ENCODE measurements at places on chromosomes 2 and 18.

GRCh38 chr2:235719146-235719942, 225.5 kb downstream of the AGAP1 start:
- DNase-seq, result no peak

GRCh38 chr18:6055711-6056110, 160.4 kb upstream of the TMEM200C start:
- no peak for DNase-seq

DNA sequence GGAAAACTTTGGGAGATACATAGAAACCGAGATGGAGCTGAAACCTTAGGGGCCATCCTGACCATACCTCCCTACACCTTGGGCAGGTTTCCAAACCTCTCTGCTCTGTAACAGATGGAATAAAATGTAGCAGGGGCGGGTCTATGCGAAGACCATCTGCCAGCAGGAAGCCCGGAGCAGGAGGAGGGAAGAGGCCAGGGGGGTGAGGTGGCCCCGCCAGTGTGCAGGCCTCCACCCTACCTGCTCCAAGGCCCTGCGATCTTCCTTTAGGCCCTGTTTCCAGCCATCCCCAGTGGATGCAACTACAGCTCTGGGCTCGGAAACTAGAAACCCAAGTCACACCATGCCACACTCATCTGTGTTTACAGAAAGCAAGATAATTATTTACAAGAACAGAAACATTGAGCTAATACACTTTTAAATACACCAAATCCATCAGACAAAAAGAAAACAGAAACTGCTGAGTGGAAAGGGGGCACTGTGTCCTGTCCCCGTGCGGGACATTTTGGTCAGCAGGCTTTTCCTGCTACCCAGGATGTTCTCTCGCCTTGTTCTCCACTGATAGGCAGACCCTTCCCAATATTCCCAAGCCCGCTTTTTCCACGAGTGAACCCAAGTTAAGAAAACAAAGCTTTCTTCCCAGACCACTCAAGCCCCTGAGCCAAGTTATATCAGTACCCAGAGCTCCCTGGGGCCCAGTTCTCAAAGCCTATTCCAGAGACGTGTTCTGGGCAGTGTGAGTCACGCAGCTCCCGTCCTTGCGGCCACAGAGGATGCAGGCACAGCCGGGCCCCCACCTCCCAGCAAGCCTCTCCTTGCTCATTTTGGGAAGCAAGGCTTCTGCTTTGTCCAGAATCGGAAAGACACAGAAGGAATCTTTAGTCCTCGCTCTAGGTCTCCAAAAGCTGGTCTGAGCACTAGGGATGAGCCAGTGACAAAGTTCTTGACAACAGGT, 17.3 kb downstream of the CIB4 start:
- no peak for DNase-seq

GRCh38 chr2:152134488-152135280, 35.8 kb upstream of the CACNB4 start:
- DNase-seq, result no peak

DNA sequence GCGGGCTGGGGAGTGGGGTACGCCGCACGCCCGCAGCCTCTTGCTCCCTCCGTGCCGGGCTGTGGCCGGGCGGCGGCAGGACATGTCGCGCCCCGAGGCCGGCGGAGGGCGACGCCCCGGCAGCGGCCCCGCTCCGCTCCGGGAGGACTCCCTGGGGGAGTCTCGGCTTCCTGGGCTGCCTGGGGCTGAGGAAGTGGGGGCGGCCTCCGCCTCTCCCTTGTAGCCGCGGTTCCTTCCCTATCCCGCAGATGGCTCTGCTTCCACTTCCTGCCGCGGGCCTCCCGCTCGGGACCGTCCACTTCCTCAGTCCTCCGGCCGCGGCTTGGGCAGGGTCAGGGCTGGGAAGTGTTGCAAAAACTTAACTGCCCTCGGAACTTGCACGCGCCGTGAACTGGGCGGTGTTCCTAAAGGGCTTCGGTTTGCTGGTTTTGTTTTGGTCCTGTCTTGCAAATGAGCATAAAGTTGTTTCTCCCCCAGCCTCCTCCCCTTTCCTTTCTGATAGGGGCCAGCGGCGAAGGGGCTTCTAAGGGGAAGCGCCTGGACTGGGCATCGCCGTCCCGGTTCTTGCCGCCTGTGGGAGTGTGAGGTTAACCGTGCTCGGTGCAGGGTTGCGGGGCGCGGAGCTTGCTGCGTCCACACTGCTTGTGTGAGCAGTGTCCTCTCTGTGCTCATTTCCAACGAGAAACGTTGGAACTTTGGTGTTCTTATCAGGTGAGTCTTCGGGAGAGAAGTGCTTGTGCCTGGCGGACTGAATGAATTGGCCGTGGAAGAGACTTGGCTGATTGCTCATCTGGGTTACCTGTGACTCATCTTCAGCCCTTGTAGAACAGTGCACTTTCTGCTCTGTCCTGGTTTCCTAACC, 600 bp downstream of the RALB start:
- DNase-seq, result peak; percentile 21

DNA sequence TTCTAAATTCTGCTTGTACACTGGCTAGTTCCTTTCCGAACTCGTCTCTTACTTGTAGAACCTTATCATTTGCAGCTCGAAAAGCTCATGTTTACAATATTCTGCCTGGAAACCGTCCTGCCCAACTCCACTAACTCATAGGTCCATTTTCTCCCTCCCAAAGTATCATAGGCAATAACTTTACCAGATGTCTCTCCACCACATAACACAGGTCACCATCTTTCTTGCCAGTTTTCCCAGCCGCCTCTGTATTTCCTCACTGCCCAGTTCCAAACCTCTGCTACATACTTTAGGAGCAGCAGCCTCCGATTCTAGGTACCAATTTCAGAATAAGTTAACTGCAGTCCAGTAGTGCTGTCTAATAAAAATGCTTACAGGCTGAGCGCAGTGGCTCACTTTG, 259.5 kb downstream of the GLI2 start:
- DNase-seq, result no peak

GRCh38 chr2:98478088-98478551, 33.5 kb downstream of the INPP4A start:
- DNase-seq, result no peak

DNA sequence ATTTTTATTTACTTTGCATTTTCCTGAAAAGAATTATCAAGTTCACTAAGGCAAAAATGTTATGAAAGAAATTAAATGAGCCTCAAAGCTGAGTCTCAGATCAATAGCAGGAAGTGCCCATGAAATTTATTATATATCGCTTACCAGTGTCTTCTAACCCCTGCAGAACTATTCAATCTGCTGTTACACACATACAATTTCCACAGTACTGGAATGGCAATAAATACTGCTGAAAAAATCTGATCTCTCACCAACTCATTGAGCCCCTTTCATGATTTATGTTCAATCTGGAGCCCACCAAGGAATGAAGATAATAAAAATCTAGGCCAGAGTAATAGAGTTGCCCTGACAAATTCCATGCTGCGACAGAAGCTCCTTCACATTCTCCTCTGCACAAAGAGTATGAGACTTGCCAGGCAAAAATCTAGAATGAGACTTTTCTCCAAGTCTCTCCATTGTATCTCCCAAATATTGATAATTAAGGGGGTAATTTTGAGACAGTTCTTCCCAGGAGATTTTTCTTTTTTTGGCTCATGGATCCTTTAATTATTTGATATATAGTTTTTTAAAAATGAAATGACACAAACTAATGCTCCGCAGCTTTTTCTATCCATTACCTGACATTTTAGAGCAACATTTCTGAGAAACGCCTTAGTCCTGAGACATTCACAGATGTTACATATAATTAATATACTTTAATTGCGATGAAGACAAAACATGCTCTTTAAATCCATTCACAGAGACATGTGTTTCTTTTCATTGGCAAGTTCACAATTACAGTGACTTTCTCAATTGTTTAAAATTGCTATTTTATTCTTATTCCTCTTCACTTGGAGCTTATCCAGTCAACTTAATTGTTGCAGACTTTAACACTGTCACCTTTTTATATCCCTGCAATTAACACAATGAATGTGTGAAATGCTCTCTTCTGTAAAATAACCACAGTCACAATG, 1020.4 kb downstream of the CBLN2 start:
- no peak for DNase-seq

- DNase-seq, result no peak
Observed at GRCh38 chr18:35682281-35682867, 100.8 kb downstream of the GALNT1 start.

DNA sequence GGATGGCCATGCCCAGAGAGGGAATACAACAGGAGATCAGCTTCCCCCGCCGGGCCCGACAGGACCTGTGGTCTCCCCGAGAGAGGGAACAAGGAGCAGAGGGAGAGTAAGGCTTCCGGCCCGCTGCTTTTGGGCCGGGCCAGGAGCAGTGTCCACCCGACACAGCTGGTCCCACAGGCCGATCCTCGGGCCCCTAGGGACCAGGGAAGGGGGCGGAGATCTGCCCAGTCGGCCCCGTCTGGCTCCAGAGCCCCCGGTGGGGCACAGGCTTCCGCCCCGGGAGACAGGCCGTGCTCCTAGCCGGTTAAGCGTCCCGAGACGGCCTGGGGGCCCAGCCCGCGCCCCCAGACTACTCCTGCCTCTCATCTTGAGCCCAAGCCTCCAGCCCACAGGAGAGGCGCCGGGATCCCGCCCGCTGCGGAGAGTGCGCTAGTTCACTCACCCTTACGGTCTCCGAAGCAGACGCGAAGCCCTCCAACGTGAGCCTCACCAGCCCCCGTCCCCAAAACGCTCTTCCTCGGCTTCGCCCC, at the start of gene MCFD2:
MCFD2 (minus strand) TSS at position 526 of the 530 bp plus-strand sequence. CDS start 6,635 bp downstream, outside the sequence.
- DNase-seq, result no peak

DNA sequence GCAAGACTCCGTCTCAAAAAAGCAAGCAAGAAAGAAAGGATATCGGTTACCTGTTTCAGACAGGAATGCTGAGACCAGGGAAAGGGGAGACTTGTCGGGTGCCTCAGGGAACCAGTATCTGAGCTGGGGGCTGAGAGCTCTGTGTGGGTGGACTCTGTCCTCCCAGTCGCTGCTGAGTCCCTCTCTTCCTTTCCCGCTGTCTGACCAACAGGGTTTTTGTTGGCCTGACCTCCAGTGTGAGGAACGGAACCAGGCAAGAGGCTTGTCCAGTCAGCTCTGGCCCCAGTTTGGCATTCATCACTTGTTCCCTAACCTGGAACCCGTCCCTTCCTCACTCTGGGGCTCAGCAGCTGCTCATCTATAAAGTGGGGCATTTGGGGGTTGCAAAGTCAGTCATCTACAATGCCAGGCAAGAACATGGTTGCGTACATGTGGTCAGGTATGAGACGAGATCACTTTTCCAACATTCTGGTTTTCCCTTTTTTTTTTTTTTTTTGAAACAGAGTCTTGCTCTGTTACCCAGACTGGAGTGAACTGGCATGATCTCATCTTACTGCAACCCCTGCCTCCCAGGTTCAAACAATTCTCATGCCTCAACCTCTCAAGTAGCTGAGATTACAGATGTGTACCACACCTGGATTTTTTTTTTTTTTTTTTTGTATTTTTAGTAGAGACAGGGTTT, 116.4 kb downstream of the PLB1 start:
- no peak for DNase-seq

GRCh38 chr18:12281861-12282260, 26.2 kb upstream of the TUBB6 start:
- no peak for DNase-seq

DNA sequence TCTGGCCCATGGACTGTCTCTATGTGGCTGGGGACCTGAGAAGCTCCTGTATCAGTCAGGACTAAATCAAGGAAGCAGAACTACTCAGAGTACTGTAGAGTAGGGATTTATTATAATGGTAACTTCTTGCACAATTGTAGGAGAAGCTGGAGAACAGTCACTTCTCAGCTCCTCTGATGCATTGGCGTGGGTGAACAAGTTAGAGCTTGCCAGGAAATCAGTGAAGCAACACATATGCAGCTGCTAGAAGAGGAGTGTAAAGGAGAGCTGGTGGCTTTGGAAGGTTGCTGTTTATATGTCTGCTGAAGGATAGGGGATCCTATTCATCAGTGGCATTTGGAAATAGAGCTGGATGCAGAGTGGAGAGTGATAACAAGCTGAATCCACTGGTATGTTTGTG, 215.5 kb upstream of the CWC22 start:
- DNase-seq, result peak; percentile 8

DNA sequence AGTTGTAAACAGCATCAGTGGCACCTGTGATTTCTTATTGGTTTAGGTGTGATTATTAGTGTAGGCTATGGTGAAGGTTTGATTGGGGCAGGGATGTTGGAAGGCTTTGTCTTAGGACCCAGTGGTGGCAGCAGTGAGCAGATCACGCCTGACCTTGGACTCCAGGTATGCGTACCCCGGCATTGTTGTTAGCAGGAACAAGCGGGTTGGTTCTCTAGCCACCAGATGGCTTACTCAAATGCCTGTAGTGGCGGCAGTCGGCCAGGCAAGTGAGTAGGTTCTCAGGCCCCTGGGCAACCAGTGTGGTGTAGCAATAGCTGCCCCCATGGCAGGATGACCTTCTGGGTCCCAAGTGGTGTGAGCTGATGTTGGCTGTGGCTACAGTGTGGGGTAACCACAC, 558.3 kb downstream of the KCNJ3 start:
- no peak for DNase-seq

- no peak for DNase-seq
Observed at GRCh38 chr2:240532031-240532775, 25.6 kb downstream of the ANKMY1 start.

DNA sequence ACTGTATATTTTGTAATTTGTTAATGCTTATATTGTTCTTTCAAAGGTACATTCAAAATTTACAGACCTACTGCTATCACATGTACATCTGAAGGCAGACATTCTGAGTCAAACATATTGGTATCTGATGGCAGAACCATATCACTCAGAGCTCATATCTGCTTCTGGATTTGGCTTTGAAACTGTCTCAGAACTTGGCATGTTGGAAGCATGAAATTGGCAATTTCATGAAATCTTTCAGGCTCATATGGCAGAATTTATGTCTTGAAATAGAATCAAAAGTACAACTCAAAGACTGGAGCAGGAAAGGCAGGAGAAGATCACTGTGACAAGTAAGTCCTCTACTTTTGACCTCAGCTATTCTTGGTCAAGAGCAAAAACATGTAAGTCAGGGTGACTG, 202.3 kb downstream of the LRP1B start:
- DNase-seq, result no peak

DNA sequence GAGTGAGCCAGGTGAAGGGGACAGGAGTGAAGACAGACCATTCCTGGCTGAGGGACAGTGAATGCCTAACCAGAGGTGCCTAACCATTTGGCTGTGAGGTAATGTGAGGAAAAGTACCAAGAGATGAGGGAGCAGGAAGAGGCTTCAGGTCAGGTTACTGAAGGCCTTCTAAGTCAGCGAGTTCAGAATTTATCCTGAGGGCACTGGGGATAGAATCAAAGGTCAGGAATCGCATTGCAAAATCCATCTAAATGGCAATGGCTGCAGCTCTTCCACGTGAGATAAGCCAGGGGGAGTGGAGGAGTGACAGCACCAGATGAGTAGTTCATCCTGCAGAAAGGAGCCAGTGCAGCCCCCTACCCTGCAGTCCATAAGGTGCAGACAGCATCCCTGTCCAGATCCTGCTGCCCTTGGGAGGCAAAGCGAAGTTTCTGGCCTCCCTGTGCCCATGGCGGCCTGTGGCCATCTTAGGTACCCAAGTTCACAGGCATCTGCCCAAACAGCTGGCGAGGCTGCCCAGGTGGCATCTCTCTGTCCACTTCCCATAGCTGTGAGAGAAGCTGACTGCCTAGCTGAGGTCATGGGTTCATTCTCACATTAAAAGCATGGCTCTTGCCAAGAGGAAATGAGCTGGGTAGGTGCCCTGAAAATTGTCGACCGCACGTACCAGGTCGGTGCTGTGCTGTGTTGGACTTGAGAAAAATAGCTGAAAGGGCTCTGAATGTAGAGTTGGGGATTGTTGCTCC, 49.5 kb downstream of the CYP27C1 start:
- DNase-seq, result no peak

- no peak for DNase-seq
Observed at GRCh38 chr18:51044928-51045585, 15.0 kb downstream of the SMAD4 start.
